Stimulated activated CD8-positive, alpha-beta memory T cell treated with anti-CD3 and anti-CD28 coated beads, Interleukin-7, amount 100 ng/mL, for 4 hours (primary cell): ENCODE measurements at places on chromosomes 5 and 9.

- DNase-seq, result no peak
Measured at GRCh38 chr5:91095313-91095712, 287.8 kb downstream of the ARRDC3 start.

- DNase-seq, result no peak
Measured at GRCh38 chr5:79001471-79001870, 16.4 kb upstream of the ARSB start.

GRCh38 chr5:6083311-6083978, 294.9 kb downstream of the MED10 start:
- DNase-seq, result no peak

DNA sequence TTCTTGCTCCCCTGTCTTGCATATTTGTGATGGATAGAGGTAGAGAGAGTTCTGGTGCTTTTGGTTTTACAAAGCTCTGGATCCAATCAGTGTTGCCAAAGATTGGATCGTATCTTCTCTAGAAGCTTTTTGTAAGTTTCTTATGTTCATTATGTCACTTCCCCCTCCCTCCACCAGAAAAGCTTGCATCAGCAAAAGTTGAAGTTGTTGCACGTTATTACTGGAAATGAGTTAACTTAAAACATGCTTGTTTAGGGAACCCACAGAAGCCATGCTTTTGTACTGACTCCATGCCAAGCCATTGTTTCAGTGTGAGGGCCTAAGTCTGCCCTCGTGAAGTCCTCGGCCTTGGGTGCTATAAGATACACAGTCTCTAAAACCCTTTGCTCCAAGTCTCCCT, 186.5 kb downstream of the ERCC6L2 start:
- no peak for DNase-seq

GRCh38 chr9:28801144-28801799, 1228.0 kb upstream of the C9orf72 start:
- DNase-seq, result no peak

DNA sequence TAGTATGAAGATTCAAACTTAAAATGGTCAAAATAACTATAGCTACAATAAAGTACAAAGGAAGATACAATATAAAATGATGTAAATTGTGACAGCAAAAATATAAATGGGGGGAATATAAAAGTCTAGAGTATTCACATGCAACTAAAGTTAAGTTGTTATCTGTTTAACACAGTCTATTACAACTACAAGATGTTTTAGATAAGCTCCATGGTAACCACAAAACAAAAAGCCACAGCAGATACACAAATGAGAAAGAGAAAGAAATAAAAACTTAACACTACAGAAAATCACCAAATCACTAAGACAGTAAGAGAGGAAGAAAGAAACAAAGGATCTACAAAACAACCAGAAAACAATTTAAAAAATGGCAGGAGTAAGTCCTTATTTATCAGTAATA, 17.0 kb upstream of the SH3TC2 start:
- no peak for DNase-seq

DNA sequence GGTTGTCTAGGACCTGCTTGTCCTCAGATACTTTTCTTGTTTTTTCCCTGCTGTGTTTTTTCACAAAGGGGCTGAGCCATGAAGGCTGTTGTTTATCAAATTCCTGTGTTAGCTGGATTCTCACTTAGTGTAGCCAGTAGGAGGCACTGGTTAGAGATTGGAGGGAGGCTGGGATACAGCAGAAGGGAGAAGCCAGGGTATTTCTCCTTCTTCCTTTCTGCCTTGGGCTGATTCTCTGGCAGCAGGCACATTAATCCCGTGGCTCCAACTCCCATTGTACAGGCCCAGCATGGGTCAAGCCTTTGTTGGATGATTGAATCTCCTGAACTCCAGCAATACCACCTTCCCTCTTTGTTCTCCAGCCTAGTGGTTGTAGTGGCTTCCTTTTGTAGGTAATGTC, 46.4 kb upstream of the FAM170A start:
- no peak for DNase-seq

DNA sequence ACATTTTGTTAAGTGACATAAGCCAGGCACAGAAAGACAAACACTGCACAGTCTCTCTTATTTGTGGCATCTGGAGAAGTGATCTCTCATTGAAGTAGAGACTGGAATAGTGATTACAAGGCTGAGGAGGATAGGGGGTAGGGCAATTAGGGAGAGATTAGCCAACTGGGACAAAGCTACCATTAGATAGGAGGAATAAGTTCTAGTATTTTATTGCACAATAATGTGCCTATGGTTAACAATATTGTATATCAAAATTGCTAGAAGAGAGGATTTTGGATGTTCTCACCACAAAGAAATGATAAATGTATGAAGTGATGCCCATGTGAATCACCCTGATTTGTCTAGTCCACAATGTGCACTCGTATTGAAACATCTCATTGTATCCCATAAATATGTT, 281.8 kb downstream of the MTRR start:
- DNase-seq, result no peak

- no peak for DNase-seq
Measured at GRCh38 chr9:118533850-118534249, 829.6 kb downstream of the TLR4 start.
